ENCODE measurements at places on chromosomes 6 and 20.

- DNase-seq = no peak
Measured at GRCh38 chr20:1212023-1212422, 8.8 kb downstream of the C20orf202 start.

DNA sequence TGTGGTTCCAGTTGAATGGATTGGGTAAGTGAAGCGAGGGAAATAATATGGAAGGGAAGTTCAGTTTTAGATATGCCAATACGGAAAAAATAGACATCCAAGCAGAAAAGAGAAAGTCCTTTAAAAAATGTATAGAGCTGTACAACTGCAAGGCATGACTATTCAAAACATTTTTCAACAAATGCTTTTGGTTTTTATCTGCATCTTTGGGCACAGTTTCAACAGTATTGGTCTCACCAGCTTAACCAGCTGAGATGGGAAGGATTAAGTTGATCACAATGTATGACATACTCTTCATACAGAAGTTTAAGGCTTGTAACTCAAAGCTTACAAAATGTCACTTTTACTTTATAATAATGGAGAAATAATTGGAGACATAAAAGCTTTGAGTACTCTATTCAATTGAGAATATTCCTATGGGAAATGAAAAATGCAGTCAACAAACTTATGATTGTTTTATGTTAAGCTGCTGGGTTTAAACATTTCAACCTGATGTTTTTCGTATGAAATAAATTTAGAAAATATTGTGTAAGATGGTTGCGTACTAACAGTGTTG, 16.3 kb upstream of the UTRN start:
- DNase-seq = no peak

DNA sequence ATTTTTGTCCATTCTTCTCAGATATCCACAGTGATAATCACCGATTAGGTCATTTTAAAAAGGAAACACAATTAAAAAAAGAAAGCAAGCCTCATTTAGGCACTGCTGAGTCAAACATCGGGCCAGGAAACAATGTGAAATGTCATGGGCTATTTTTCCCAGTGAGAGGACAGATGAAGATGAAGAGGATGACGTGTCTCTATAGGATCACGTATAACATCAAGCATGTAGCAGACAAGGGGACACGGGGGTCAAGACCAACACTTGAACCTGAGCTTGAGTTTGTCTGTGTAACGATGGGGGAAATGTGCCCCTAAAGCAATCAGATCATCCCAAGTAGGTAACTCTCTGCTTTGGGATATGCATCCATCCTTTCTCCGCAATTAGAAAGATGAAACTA, 553.2 kb downstream of the CD83 start:
- DNase-seq = no peak

GRCh38 chr6:142376115-142376514, 74.3 kb downstream of the ADGRG6 start:
- no peak for DNase-seq

DNA sequence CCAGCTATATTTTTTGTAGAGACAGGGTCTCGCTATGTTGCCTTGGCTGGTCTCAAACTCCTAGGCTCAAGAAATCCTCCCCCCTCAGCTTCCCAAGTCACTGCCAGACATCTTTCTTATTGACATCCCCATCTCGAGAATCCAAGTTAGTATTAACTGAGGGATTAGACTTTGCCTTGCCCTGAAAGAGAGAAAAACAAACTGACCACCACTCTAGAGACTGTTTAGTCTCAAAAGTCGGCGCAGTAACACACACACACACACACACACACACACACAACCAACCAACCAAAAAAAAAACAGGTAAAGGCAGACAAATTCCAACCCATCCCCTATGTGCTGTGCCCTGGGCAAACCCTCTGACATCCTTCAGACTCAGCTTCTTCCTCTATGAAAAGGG, 27.2 kb upstream of the PNPLA1 start:
- no peak for DNase-seq

- DNase-seq = no peak
Measured at GRCh38 chr6:108113557-108114519, 39.3 kb upstream of the OSTM1 start.
